Activated naive CD4-positive, alpha-beta T cell (primary cell): ENCODE measurements at places on chromosomes 2 and 18.

- no peak for DNase-seq
These were observed 7.2 kb downstream of the RBFA start for GRCh38 chr18:80041424-80041823.

DNA sequence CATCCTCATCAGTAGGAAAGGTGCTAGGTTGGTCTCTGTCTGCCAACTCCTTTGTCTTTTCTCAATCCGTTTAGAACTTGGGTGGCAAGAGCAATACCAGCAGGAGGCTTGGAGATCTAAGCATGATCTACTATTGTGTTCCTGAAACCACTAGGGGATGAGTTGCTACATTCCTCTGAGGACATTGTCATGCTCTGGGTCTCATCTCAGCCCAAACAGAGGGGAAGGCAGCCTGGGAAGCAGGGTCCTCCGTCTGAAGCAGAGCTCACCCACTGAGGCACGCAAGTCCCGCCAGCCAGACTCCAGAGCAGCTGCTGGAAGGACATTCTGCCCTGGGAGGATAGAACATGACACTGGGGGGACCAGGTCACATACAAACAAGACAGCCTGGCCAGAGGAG is 162.9 kb downstream of the MTCL1 start:
- no peak for DNase-seq

GRCh38 chr2:74735564-74735963 is 81.5 kb downstream of the SEMA4F start:
- no peak for DNase-seq

- no peak for DNase-seq
These were observed 28.4 kb downstream of the MCEE start for GRCh38 chr2:71101656-71102055.

- DNase-seq: no peak
These were observed 998.4 kb downstream of the SOCS6 start for GRCh38 chr18:71287268-71287667.

- no peak for DNase-seq
These were observed 700.4 kb downstream of the LRRTM4 start for GRCh38 chr2:76821731-76822130.

DNA sequence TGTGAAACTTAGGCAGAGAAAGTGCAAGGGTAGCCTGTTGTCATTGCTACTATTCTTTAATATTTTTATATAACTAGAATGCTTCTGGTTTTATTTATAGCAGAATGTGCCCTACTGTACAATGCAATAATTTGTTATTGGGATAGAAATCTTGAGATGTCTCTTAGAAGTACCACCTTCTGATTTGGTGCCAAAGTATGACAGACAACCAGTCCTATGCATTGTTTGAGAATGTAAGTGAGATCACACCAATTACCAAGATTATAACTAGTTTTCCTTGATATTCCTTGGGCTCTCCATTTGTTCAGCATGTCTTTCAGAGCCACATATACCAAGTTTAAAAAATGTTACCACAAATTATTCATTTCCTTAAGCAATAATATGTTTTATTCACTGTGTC is 399.7 kb downstream of the CPS1 start:
- no peak for DNase-seq

DNA sequence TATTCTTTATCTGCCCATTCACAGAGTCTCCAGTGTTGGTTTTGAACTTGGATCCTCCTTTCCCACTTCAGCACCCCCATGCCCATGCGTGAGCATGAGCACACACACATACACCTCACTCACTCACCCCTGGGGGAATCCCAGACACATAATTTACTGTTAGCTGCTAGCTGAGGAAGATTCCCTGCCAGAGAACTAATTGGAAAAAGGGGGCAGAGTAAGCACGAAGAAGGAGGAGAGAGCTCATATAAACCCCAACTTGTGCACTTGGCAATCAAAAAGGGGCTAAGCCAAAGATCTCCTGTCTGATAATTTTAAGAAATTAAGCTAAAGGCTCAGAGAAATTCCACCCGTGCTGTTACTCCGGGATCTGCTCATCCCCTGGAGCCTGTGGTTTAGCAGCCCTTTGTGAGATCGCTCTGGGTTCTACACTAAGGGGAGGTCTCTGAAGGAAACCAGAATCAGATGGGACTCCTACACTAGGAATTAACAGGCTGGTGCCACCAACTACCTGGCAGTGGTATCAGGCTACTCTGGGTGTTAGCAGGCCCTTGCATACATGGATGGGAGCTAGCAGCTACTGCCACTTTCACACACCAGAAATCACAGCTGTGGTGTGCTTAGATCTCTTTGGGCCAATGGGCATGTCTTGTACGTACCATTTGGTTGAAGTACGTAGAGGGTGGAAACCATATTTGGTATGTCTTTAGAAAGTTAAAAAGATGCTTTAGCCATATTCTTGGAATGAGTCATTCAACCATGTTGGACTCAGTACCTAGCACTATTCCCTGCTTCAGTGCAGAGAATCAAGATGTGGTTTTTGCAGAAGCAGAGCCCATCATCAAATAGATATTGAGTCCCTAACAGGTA is 95.6 kb upstream of the SLC14A2 start:
- DNase-seq: no peak

GRCh38 chr2:240892356-240892755 is 3.6 kb downstream of the MAB21L4 start:
- DNase-seq: no peak

DNA sequence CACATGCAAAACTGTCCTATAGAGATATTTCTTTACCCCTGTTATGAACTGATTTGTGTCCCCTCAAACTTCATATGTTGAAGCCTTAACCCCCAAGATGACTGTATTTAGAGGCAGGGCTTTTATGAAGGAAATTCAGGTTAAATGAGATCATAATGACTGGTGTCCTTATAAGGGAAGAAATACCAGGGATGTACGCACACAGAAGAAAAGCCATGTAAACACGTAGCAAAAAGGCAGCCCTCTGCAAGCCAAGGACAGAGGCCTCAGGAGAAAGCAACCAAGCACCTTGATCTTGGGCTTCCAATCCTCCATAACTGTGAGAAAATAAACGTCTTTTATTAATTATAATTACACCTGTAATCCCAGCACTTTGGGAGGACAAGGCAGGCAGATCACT is 101.3 kb upstream of the NDUFV2 start:
- no peak for DNase-seq

- no peak for DNase-seq
These were observed 83.4 kb downstream of the COL6A3 start for GRCh38 chr2:237330541-237330940.

DNA sequence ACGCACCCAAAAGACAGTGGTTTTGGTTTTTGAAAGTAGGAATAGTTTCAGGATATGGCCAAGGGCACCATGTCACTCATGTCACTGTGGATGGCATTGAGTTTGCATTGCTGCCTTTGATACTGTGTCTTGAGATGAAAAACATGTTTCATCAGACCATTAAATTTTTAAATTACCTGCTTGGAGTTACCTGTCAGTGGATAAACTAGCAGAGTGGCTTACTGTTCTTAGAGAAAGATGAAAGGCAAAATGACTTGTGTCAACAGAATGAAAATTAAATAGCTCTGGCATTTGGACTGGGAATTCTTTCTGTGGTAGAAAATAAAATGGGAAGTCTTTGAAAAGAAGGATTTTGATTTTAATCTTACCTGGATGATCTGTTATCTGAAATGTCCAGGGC is 386 bp downstream of the ICOS start:
- no peak for DNase-seq

GRCh38 chr2:67797801-67798540 is 264.8 kb downstream of the C1D start:
- DNase-seq: no peak

GRCh38 chr2:52775674-52776073 is 991.9 kb upstream of the CHAC2 start:
- no peak for DNase-seq

- no peak for DNase-seq
These were observed 58.4 kb upstream of the GREB1L start for GRCh38 chr18:21183670-21184069.

GRCh38 chr2:191169456-191170300 is 18.9 kb upstream of the STAT4 start:
- DNase-seq: no peak

- DNase-seq: no peak
These were observed 167.1 kb downstream of the ESCO1 start for GRCh38 chr18:21433436-21433835.

GRCh38 chr2:128309280-128310093 is 9.2 kb downstream of the HS6ST1 start:
- no peak for DNase-seq

DNA sequence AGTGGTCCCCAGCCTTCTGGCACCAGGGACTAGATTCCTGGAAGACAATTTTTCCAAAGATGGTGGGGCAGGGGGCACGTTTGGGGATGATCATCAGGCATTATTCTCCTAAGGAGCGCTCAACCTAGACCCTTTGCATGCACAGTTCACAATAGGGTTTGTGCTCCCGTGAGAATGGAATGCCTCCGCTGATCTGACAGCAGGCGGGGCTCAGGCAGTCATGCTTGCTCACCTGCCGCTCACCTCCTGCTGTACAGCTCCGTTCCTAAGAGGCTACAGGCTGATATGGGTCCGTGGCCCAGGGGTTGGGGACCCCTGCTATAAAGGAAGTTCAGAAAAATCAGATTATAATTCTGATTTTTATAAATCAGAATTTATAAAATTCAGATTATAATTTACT is 22.3 kb upstream of the TYMS start:
- DNase-seq: no peak

GRCh38 chr2:96584017-96584416 is 47.5 kb downstream of the ARID5A start:
- DNase-seq: no peak

- DNase-seq: no peak
These were observed 78.1 kb upstream of the TTC39C start for GRCh38 chr18:23936381-23936958.

- no peak for DNase-seq
These were observed 479 bp downstream of the RNMT start for GRCh38 chr18:13726972-13727331.

GRCh38 chr18:35510076-35510651 is 12.4 kb upstream of the INO80C start:
- no peak for DNase-seq

DNA sequence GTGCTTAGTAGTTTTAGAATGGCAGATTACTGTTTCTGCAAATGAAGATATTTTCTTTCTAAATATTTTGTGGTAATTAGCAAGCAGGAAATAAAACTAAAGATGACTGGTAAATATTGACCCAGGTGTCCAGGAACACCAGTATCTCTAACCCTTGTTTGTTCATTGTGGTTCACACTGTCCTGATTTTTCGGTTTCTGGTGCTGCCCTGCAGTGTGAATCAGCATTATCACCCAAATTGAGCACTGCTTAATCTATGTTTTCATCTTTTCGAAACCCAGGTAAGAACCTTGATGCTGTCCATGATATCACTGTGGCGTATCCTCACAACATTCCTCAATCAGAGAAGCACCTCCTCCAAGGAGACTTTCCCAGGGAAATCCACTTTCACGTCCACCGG is 167.4 kb downstream of the CAPN13 start:
- no peak for DNase-seq
